ENCODE measurements at places on chromosomes 6 and 20.

GRCh38 chr6:168920289-168920688 lies 333.4 kb downstream of the THBS2 start:
- no peak for DNase-seq

DNA sequence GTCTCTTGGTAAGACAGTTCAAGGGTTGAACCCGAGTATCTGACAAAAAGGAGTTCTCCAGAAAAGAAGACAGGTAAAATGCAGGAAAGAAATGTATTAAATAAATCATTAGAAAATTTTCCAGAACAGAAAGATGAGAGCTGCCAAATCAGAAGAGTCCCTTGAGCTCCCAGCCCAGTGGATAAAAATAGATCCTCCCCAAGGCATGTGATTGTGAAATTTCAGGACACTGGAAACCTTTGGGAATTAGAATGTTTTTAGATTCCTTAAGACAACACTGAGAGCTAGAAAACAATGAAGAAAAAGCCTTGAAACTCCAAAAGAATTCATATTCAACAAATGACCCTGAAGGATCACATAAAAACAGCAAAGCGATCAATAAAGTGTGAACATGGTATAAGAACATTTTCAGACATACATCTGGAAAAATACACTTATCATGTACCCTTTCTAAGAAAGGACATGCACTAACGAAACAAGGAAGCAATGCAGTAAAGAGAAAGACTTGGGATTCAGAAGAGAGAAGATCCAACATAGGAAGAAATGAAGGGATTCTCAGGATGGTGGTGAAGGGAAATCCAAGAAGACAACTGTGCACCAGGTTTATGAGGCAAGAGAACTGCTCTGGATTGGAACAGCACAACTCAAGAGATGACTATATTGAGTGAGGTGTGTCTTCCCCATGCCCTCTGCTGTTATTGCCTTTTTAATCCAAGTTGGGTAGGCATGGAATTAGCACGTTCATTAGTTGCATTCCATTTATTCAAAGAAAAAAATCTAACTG lies 390.4 kb downstream of the SYNE1 start:
- no peak for DNase-seq

DNA sequence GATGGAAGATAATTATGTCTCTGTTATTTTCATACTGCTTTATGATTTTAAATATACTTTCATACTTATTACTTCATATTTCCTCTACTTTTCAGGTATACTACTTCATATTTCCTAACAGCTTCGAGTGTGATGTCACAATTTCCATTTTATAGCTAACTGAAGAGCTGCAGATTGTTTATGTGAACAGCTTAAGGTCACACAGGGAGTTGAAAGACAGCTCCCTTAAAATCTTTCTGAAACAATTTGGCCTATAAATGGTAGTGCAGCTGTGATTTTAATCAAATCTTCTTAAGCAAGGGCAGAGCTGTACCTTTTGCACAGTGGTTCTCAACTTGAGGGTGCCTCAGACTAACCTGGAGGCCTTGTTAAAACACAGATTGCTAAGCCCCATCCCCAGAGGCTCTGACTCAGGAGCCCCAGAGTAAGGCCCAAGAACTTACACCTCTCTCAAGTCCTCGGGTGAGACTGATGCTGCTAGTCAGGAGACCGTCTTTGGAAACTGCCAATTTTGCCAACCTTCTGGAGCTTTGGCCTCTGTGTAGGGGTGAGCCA lies 347.0 kb upstream of the HSF2 start:
- DNase-seq: no peak

- no peak for DNase-seq
Measured at GRCh38 chr6:166167801-166168615, at the start of gene TBXT. TSS of gene TBXT (minus strand) at chr6:166167851. CDS start at chr6:166167591, 260 bp downstream.

- DNase-seq: no peak
Measured at GRCh38 chr20:4167261-4168021, 152.1 kb upstream of the RNF24 start.

DNA sequence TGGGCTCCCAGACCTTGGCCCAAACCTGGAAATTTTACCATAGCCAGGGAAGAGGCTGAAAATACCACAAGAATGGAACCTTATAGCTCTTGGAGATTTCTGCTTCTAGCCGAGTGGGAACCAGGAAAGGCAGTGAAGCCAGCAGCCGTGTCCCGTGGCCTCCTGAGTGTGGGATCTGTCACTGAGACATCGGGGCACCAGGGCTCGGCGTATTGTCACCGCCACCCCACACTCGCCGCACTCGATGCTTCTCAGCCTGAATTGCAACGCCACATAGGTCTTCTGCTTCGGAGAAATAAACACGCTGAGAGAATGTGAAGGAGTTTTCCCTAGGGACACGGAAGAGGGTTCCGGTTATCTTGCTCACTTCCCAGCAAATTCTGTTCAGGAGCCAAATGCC lies 61.5 kb downstream of the DLL1 start:
- DNase-seq: no peak

- DNase-seq: no peak
Measured at GRCh38 chr6:50271266-50271665, 221.5 kb upstream of the DEFB112 start.

- no peak for DNase-seq
Measured at GRCh38 chr20:2698186-2698817, 5.7 kb downstream of the EBF4 start.

- DNase-seq: no peak
Measured at GRCh38 chr20:10978713-10979112, 304.9 kb upstream of the JAG1 start.

- DNase-seq: no peak
Measured at GRCh38 chr6:138647006-138647405, 126.6 kb upstream of the CCDC28A start.

DNA sequence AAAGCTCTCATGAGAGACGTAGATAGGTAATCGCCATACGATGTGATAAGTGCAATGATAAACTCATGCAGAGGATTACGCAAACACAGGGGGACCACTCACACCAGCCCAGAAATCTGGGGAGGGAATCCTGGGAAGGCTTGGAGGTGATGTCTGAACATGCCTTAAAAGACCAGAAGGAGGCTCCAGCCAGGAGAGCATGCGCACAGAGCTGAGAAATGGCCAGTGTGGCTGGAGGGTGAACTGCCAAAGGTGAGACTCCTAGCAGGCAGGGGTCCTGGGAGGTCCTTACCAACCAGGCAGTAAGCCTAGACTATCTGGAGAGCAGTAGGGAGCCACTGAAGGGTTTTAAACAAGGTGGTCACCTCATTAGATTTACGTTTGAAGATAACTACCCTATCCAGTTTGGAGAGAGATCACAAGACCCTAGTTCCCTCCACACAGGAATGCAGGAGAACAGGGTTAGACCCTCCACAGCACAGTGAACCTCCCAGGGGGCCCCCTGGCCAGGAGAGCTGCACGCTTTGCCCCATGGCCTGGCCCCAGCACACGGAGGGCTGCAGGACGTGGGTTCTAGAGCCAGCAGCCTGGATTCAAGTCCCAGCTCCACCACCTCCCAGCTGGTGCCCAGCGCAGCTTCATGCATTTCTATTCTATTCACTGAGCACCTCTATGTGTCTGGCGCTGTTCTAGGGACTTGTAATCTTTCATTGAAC lies 13.1 kb downstream of the MDFI start:
- no peak for DNase-seq

DNA sequence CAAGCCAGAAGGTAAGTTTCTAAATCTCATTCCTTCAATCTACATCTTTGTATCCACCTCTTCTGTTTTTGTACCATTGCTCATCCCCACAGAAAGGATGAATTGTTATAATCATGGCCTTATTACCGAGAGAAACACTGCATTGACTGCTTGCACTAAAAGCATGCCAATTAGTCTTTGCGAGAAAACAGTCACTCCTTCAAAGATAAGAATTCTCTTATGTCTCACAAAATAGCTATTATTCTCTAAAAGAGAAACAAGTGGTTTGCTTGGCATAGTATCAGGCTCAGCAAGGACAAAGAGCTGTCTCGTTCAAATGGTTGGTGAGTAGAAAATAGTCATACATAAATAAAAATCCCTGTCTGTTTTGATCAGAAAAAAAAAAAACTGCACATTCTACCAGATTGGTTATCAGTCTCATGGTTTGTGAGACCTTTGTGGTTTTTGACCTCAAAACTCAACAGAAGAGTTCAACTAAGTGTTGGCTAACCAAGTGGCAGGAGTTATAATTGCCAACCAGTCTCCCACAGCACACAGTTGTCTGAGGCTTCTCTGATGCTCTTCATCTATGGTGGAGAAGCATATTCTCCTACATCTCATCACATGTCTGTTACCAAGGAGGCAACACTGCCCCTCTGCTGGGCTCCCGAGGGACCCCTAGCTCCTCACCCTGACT lies 35.1 kb upstream of the ARMH2 start:
- DNase-seq: no peak

- DNase-seq: no peak
Measured at GRCh38 chr6:89792881-89793280, 26.7 kb downstream of the MDN1 start.

DNA sequence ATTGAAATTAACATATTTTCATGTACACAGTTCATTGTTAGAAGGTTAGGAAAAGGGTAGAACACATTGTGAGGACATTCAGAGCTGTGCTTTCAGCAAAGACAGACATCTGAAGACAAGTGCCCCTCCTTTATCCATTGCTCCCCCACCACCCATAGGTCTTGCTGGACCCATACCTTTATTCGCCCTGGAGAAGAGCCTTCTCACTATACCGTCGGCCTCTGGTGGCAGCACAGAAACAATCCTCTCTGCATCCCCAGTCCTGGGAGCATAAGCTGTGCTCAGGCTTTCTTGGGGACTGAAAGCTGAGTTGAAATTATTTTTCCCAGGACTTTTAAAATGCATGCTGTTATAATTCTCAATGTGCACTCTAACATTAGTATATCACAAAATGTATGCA lies 372.3 kb downstream of the EPHA7 start:
- no peak for DNase-seq

DNA sequence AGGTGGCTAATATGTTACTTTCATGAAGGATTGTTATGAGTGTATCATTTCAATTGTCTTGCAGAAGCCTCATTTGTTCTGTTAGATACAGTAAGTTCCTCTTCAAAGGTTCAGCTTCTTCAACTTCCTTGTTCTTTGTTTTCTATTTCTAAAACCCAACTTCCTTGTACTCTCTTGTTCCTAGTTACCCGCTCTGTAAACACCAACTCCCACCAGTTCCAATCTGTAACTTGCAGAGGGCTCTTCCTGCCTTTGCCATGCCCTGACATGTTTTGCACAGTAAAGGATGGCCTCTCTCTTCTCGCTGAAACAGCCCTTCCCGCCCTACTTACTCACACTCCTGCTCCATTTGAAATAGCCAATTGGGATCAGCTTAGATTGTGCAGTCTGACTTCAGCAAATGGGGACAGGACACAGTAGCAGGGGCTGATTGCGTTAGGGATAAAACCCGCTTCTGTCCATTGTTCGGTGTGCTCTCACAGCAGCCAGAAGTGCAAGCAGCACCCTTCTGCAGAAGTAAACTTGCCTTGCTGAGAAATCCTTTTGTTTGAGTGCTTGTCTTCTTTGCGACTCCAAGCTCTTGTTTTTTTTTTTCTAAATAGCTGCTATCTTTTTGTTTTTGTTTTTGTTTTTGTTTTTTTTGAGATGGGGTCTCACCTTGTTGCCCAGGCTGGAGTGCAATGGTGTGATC lies 45.9 kb upstream of the POU5F1 start:
- no peak for DNase-seq

GRCh38 chr6:28606424-28607391 lies 81.0 kb downstream of the GPX5 start:
- peak; percentile 65 for DNase-seq

GRCh38 chr6:75608304-75608703 lies 6.6 kb downstream of the SENP6 start:
- DNase-seq: no peak

GRCh38 chr6:100818066-100818465 lies 63.1 kb downstream of the ASCC3 start:
- DNase-seq: no peak

DNA sequence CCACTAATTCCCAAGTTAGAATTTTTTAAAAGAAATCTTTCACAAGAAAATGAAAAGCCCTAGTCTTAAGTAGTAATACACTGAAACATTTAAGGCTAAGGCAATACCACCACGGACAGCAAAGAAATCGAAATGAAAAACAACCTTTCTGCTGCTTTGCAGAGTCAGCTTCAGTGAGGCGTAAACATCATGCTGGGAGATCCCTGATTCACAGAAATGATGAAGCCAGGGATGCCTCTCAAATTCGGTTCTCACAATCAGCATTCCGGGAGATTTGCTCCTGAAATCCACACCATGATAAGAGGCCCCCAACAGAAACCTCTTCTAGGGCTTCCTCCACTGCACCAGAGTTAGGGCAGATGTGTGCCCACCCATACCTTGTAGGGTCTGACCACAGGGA lies 18.6 kb downstream of the RRBP1 start:
- no peak for DNase-seq

- DNase-seq: no peak
Measured at GRCh38 chr6:137722749-137723272, 144.2 kb upstream of the TNFAIP3 start.
